Gastrocnemius medialis (tissue), 4 donors: ENCODE measurements at places on chromosomes 12 and 14. TPM values are rescaled to one million over a fixed set of nuclear protein-coding genes. Genes with fewer than 3 reads are reported as not detected.

IL22 gene
- total RNA-seq = not detected

SYCP3 gene
- total RNA-seq = not detected

BDKRB1 gene
- not detected for total RNA-seq

FGF23 gene
- not detected for total RNA-seq

TPH2 gene
- not detected for total RNA-seq

ANKS1B gene
- 3.9 TPM for total RNA-seq

SMCO2 gene
- not detected for total RNA-seq

KRT74 gene
- not detected for total RNA-seq

GRIP1 gene
- total RNA-seq = 0.22 TPM

KCNMB4 gene
- total RNA-seq = 1.4 TPM

GPR84 gene
- total RNA-seq = not detected

KRT3 gene
- total RNA-seq = not detected

CGRRF1 gene
- 27.0 TPM for total RNA-seq

RFLNA gene
- 1.1 TPM for total RNA-seq

RBP5 gene
- total RNA-seq = not detected

BAZ2A gene
- total RNA-seq = 61.5 TPM

ADAMTS20 gene
- not detected for total RNA-seq

HDAC7 gene
- total RNA-seq = 20.0 TPM

SPX gene
- 2.4 TPM for total RNA-seq

KRT75 gene
- not detected for total RNA-seq

ANO4 gene
- total RNA-seq = not detected

TEAD4 gene
- 91.1 TPM for total RNA-seq
